ENCODE measurements at places on chromosomes 3 and 15.

DNA sequence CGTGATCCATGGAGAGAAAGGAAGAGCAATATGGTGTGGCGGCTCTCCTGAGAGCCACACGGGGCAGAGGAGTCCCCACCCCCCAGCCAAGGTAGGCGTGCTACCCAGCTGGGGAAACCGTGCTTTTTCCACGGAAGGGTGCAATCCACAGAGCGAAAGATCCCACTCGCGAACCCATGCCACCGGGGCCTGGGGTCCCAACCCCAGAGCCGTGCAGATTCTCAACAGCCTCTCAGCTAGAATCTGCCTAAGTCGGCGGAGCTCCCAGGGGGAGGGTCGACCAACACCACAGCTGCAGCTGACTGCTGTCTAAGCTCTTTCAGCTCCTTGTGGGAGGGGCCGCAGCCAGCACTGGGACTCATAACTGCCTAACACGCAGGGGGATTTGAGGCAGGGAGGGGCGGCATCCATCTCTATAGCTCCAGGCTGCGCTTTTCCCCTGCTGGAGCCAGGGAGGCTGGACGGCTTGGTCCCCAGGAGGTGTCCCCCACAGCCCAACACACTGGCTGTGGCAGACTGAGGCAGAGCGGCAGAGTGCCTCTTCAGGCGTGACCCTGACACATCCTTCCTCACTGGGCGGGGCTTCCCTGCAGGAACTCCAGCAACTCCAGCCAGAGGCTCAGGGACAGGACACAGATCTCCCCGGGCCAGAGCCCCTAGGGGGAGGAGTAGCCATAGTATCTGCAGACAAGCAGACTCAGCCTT is 107.6 kb upstream of the ZBTB20 start:
- DNase-seq, result no peak

- no peak for DNase-seq
Observed at GRCh38 chr3:123447749-123448517, 957 bp downstream of the ADCY5 start.

- DNase-seq, result peak; percentile 38
Observed at GRCh38 chr15:95162967-95163531, 931.7 kb downstream of the MCTP2 start.

DNA sequence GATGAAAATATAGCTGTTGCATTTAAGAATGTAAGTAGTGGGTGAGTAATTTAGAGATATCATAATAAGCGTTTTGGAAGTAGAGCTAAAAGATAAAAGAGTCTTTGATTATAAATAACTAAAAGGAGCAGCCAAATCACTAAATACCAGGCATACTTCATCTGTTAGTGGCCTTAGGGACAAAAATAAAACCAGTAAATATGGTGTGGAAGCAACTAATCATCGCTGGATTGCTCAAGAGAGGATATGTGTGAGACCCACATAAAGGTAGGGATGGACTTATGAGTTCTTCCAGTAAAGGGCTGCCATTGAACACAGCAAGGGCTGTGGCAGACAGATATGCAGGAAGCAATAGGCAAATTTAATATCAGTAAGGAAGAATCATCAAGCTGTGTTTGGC is 356.2 kb downstream of the CNTN4 start:
- DNase-seq, result no peak

- DNase-seq, result no peak
Observed at GRCh38 chr3:18681818-18682345, 256.7 kb upstream of the SATB1 start.
